Urinary bladder (tissue), 4 donors: ENCODE measurements at places on chromosomes 6 and 20. TPM values are rescaled to one million over a fixed set of nuclear protein-coding genes. Genes with fewer than 3 reads are reported as not detected.

GRCh38 chr6:153045271-153045670 lies 42.8 kb upstream of the MTRF1L start:
- DNase-seq, result no peak

The HIVEP2 gene
- total RNA-seq, result 17.0 TPM

The PTK6 gene
- 2.8 TPM for total RNA-seq

GRCh38 chr6:161954077-161954476 lies 680.2 kb upstream of the AGPAT4 start:
- no peak for DNase-seq

DNA sequence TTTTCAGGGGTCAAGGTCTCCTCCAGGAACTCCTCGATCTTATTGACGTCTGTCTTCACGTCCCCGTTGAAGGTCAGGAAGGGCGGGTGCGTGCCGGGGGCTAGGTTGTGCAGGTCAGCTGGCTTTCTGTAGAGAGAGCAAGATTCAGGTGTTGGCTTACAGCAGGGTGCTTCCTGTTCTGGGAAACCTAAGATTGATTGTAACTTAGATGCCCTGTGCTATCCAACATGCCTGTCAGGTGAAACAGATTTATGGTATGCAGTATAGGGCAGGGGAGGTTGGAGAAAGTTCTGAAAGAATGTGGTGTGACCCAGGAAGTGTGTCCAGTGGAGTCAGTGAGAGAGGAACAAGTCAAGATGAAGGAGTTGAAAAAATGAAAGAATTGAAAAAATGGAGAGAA lies 66.4 kb downstream of the CLIC5 start:
- no peak for DNase-seq

The LST1 gene
- total RNA-seq, result 4.2 TPM

DNA sequence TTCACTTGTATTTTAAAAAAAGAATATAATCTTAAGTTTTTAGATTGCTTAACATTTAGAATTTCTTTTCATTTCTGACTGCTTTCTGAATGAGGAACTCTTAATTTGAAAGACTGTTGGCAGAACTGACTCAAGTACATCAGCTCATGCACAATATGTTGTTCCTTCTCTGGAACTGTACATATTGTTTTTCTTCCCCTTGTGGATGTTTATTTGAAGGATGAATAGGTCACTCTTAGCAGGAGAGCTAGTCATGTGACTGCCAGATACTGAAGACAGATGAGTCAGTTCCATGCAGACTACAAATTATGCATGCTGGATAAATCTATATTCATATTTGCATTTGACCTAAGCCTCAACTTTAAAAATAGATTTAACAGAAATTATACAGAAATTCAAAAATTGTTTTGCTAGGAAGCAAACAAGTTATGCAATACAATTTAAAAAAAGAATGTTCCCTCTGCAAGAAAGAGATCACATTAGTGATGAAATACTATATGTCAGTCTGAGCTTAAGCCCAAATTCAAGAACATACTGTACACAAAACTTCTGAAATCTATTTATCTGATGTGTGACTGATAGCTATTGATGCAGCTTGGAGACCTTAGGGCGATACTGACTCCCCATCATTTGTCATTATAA lies 1274.9 kb upstream of the GJE1 start:
- no peak for DNase-seq
